ENCODE measurements at places on chromosomes 5 and 9. TPM values are rescaled to one million over a fixed set of nuclear protein-coding genes. Genes with fewer than 3 reads are reported as not detected.

- DNase-seq = no peak
Observed at GRCh38 chr5:14241141-14241540, 98.0 kb downstream of the TRIO start.

DNA sequence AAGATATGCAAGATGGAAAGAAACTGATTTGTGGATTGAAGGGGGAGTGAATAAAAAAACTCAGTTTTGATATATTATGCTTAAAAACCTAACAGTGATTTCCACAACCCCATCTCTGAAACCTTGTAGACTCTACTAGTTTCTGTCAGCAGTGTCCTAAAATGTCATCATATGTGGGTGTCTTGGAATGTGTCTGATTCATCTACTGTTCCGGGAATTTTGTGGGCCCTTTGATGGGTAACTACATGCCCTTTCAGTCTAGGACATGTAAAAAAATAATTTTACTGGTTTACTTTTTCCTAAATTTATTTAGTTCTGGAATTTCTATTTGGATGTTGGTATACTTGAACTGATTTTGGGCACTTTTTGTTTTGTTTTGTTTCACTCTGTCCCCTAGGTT is 118.9 kb upstream of the NMUR2 start:
- DNase-seq = no peak

- no peak for DNase-seq
Observed at GRCh38 chr9:34686231-34686630, 4.8 kb downstream of the CCL19 start.

- no peak for DNase-seq
Observed at GRCh38 chr5:33328818-33329217, 111.9 kb upstream of the TARS1 start.

Gene GADD45G
- 5.9 TPM for total RNA-seq

Gene CCDC183
- total RNA-seq = 0.49 TPM
